Upper lobe of left lung (tissue), 6 donors: ENCODE measurements at places on chromosomes 11 and 22. TPM values are rescaled to one million over a fixed set of nuclear protein-coding genes. Genes with fewer than 3 reads are reported as not detected.

DNA sequence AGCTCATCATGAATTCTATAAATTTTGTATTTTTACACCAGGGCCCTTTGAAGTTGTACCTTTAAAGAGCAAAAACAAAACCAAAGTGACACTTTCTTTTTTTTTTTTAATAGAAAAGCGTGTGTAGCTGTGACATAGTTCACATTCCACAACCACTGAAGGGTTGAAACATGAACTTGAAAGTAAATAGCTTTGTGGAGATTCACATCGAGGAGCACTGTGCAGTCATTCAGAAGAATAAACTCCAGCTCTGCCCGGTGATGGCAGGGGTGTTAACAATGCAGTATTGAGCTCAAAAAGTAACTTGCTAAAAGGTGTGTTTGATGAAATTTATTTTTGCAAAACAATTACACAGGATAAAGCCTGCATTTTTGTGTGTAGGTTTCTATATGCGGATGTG is 1166.2 kb downstream of the TBC1D22A start:
- no peak for DNase-seq
- no peaks in the 10 kb centered on the region for H3K4me1 ChIP-seq
- no peaks in the 10 kb centered on the region for H3K36me3 ChIP-seq
- H3K27me3 ChIP-seq: no peaks in the 10 kb centered on the region
- no peak overlapping the region for H3K27ac ChIP-seq

DNA sequence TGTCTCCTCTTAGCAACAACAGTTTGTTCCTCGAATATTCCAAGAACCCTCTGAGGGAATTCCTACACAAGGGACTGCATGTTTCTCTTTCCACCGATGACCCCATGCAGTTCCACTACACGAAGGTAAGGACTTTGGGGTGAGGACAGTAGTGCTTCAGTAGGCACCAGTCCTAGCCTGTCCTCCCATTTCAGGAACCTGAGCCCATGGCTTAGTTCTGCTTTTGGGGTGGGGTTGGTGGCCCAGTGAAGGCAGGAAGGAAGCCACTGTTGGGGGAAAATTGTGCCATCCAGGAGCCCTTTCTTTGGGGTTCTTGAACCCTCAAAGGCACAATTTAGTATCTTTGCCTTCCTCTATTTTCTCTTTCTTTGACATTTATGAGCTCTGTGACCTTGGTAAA is 38.2 kb downstream of the RNF141 start:
- H3K27ac ChIP-seq: peak overlapping the region; percentile 71
- no peak for DNase-seq
- H3K27me3 ChIP-seq: no peaks in the 10 kb centered on the region
- peaks cover 5% of the 10 kb centered on the region for H3K4me1 ChIP-seq
- H3K4me3 ChIP-seq: no peak overlapping the region

DNA sequence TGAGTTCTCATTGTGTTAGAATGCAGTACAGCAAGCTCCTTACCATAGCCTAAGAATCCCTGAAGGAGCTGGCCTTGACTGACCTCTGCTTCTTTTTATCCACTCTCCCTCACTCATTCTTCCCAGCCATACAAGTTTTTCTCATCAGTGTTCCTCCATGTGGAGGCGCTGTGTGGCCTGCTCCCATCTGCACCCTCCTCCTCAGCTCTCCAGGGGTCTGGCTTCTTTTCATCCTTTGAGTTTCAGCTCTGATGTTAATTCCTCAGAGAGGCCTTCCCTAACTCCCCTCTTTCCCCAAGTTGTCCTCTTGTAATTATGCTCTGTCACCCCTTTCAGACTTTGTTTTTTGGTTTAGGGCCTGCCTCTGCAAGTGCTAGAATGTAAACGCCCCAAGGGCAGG is 144.8 kb downstream of the WNT7B start:
- H3K4me3 ChIP-seq: no peak overlapping the region
- no peaks in the 10 kb centered on the region for H3K27me3 ChIP-seq
- H3K36me3 ChIP-seq: no peaks in the 10 kb centered on the region
- DNase-seq: no peak

C11orf16 gene
- 6.1 TPM for total RNA-seq

DNA sequence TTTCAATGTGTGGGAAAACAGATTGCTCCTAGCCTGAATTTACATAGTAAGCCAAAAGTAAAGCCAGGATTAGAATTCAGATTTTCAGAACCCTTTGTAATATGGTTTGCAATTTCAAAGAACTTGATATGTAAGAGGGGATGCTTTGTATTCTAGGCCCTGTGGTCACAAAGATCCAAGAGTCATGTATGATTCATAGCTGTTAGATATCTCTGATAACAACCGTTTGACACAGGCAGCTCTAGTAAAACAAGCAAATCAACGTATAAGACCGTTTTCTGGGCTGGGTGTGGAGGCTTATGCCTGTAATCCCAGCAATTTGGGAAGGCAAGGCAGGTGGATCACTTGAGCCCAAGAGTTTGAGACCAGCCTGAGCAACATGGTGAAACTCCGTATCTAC is 79.6 kb downstream of the EMSY start:
- peaks cover 51% of the 10 kb centered on the region for H3K36me3 ChIP-seq
- H3K4me1 ChIP-seq: peaks cover 8% of the 10 kb centered on the region
- H3K27me3 ChIP-seq: no peaks in the 10 kb centered on the region
- no peak overlapping the region for H3K27ac ChIP-seq
- no peak for DNase-seq

DNA sequence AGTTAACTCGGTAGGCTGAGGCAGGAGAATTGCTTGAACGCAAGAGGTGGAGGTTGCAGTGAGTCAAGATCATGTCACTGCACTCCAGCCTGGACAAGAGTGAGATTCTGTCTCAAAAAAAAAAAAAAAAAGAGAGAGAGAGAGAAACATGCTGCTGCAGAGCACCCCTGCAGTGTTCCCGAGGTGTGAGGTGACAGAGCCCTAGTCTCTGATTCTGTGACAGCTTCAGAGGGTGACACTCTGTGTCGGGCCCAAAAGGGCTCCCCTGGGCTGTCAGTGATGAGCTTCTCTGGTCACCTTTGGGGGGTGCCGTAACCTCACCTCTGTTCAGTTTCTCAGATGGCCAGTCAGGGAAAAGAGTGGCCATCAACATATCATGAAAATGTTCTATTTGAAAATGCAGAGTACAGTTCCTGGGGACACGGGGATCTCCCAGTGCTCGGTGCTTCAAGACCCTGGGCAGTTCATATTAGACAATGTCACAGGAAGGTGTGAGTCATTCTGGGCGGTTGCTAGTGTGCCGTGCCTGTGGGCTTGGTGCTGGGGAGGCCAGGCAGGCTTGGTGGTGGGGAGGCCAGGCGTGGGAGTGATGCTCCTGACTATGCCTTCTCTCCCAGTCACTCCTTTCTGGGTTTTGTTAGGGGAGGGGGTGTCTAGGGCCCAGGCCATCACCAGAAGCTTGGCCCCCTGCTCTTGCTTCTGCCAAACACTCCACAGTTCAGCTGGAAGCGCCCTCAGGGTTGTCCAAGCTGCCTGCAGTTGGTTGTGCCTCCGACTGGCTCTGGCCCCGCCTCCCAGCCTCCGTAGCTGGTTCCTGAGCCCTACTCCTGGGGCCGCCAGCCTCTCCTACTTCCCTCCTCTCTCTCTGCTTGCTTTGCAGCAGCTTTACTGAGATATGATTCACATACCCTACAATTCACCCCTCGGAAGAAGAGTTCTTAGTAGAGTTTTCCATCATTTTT is 52.5 kb upstream of the CLDN5 start:
- H3K4me3 ChIP-seq: no peak overlapping the region
- H3K27me3 ChIP-seq: no peaks in the 10 kb centered on the region
- peak overlapping the region; percentile 82 for H3K27ac ChIP-seq

GRM5 gene
- not detected for total RNA-seq

DNA sequence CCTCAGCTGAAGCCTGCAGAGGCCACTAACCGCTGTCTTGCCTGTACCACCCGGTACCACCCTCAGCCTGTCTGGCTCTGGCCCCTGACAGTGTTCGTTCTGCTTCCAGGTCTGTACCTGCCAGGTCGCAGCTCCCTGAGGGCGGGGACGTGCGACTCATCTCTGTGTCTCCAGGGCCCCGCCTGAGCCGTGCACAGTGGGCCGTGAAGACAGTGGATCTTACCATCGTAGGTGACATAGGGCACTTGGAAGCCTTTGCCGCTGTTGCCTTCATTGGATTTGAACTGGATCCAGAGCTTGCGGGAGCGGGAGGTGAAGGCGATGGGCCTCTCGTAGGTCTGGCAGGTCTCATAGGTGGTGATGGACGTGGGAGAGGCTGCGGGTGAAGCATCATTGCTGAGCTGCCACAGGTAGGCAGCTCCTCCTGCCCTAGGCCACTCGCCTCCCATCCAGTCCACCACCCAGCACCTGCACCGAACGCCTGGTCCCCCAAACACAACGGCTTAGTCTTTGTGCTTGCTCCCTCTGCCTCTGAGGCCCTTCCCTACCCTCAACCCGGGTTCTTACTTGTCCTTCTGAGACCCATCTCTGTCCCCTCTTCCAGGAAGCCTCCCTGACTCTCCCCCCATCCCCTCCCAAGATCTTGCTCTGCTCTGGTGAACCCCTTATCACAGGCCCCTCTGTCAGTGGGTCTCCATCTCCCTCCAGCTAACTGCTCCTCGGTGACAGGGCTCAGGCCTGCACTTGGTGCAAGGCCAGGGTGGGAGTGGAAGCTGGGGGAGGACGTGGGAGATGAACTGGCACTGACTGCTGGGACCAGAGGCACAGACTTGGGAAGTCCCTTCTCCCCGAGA is 21.1 kb upstream of the TTLL12 start:
- no peaks in the 10 kb centered on the region for H3K36me3 ChIP-seq
- H3K27me3 ChIP-seq: no peaks in the 10 kb centered on the region
- H3K27ac ChIP-seq: no peak overlapping the region
- no peak for DNase-seq
- H3K4me3 ChIP-seq: no peak overlapping the region

SOX10 gene
- total RNA-seq: not detected

CHEK1 gene
- total RNA-seq: 3.8 TPM

GRCh38 chr11:62431171-62431901 is 12.5 kb downstream of the SCGB1A1 start:
- H3K27ac ChIP-seq: no peak overlapping the region
- no peaks in the 10 kb centered on the region for H3K36me3 ChIP-seq
- H3K4me1 ChIP-seq: peaks cover 43% of the 10 kb centered on the region
- no peak overlapping the region for H3K4me3 ChIP-seq
- no peak for DNase-seq

DNA sequence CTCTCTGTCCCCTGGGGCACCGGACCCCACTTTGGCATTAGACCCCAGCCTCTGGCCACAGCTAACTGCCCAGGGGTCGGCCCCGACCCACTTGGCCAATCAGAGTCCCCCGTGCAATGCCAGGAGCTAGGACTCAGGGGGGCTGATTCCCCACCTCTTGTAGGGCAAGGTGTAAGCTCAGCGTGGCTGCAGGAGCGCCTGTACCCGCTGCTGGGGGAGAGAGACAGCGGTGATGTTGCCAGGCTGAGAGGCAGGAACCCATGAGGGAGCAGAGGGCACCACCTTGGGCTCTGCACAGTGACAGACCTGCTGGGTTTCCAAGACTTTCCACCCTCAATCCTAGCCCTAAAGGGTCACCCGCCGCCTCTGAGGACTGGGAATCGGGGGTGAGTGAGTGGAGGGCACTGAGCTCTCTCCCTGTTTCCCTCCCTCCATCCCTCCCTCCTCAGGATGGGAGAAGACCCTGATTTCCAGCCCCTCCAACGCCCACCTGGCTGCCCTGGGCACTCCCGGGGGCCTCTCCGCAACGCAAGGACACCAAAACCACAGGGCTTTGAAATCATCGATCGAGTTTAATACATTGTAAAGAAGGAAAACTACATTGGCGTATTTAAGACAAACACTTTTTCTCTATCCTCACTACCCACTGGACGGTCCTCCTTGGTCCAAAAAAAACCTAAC is 128.4 kb downstream of the ARHGAP8 start:
- H3K27ac ChIP-seq: no peak overlapping the region
- H3K36me3 ChIP-seq: no peaks in the 10 kb centered on the region
- DNase-seq: no peak
- no peaks in the 10 kb centered on the region for H3K4me1 ChIP-seq

DNA sequence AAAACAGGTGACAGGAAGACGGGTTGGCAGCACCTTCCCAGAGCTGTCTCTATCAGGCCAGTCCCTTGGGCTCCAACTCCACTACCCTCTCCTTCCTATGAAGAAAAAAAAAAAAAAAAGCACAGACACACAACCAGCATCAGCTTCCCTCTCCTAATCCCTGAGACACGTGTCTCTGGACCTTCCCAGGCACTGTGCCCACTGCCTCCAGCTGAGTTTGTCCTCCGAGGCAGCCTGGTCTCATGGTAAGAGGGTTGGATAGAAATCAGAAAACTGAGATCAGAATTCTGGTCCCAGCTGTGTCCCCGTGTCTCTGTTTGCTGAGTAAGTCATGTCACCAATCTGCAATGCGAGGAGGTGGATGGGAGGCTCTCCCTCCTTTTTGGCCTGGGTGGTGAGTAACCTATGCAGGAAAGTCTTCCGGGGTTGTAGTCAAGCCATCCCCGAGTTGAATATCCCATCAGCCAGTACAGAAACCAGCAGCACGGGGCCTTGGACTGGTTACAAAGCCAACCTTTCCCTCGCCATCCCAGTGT is 193.7 kb upstream of the TBCEL start:
- H3K4me3 ChIP-seq: no peak overlapping the region
- no peaks in the 10 kb centered on the region for H3K27me3 ChIP-seq
- H3K27ac ChIP-seq: no peak overlapping the region
- no peak for DNase-seq
- no peaks in the 10 kb centered on the region for H3K4me1 ChIP-seq

- H3K27ac ChIP-seq: no peak overlapping the region
- H3K4me1 ChIP-seq: peaks cover 8% of the 10 kb centered on the region
- no peak overlapping the region for H3K4me3 ChIP-seq
- no peaks in the 10 kb centered on the region for H3K36me3 ChIP-seq
Measured at GRCh38 chr11:10906521-10906920, 48.7 kb upstream of the ZBED5 start.

PGGHG gene
- 34.1 TPM for total RNA-seq

DNA sequence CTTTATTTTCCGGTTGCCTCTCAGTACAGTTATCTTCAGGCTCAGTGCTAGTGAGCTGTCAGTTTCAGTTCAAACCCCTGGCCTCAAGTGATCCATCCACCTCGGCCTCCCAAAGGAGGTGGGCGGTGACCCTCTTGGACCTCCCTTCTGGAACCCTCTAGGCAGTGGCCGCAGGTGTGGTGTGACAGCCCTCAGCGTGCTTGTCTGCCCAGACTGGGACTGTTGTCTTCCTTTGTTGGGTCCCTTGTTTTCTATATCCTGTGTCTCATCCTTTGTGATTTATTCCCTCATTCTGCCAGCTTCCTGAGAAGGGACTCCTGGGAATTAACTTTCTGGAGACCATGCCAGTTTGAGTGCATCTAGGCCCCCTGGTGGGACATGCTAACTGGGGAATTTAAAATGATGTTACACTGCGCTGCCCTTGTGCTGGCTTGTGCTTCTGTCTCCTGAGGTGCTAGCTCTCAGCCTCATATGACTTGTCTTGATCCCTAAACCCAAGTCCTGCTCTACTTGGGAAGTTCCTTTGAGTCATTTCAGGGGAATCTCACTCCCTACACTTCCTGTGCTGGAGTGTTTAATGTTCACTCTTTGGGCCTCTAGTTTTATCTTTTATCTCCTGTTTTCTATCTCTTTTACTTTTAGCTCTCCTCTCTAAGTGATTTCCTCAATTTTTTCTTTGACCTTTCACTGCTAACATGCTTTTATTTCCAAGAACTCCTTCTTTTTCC is 19.4 kb downstream of the MED15 start:
- no peak for DNase-seq
- H3K36me3 ChIP-seq: peaks cover 12% of the 10 kb centered on the region
- H3K4me1 ChIP-seq: peaks cover 59% of the 10 kb centered on the region
- no peaks in the 10 kb centered on the region for H3K27me3 ChIP-seq

GRCh38 chr11:60915248-60915914 is 1.4 kb downstream of the TMEM109 start:
- H3K27ac ChIP-seq: peak overlapping the region; percentile 92
- H3K36me3 ChIP-seq: no peaks in the 10 kb centered on the region
- peak; percentile 89 for DNase-seq
- H3K27me3 ChIP-seq: no peaks in the 10 kb centered on the region

ARHGAP20 gene
- 5.8 TPM for total RNA-seq
